DMS153 (cell line): ENCODE measurements at places on chromosomes 6 and 20.

DNA sequence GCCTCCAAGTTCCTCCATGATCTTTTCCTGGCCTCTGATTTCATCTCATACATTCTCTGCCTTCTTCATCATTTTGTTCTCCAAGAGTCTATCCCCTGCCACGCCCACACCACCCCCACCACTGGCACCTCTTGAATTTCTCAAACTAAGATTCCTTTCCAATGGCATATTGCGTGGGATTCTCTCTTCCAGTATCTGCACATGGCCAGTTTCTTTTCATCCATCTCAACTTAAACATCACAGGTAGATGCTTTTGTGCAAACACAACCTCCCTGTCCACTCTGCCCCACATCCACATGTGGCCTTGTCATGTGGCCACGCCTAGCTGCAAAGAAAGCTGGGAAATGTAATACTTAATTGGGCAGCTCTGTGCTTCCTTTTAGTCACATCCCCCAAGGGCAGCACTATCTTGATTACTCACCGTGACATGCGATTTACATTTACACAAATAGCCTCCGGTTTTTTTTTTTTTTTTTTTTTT lies 33.4 kb upstream of the ZMYND8 start:
- no peak for DNase-seq

DNA sequence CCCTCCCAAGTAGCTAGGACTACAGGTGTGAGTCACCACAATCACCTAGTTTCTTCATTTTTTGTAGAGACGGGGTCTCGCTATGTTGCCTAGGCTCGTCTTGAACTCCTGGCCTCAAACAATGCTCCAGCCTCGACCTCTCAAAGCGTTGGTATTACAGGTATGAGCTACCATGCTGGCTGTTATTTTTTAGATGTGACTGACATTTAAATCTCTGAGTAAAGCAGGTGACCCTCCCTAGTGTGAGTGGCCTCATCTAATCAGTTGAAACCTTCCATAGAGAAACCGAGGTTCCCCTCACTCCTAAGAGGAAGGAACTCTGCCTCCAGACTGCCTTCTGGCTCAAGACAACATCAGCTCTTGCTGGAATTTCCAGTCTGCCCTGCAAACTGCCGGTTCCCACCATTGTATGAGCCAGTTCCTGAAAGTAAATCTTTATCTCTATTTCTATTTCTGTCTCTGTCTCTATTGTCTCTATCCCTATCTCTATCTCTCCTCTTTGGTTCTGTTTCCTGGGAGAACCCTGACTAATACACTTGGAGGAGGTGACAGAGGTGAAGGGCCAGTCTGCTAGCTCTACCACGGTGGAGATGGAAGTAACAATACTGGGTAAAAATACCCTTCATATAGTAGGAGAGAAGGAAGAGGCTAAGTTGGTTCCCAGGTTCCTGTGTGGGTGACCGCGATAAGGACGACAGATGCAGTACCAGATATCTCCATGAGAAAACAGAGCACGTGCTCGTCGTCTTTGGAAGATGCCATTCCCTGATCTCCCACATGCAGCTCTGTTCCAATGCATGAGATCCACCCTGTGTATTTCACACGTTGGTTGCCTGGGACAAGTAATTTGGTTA lies 81.0 kb downstream of the MYB start:
- DNase-seq = no peak

- peak; percentile 50 for DNase-seq
Measured at GRCh38 chr6:44223319-44224028, at the start of gene SLC29A1. TSS of gene SLC29A1 (plus strand) at chr6:44223595. CDS start at chr6:44227314, 3,719 bp downstream.

- DNase-seq = no peak
Measured at GRCh38 chr6:167826230-167826895, 348 bp upstream of the AFDN start.

DNA sequence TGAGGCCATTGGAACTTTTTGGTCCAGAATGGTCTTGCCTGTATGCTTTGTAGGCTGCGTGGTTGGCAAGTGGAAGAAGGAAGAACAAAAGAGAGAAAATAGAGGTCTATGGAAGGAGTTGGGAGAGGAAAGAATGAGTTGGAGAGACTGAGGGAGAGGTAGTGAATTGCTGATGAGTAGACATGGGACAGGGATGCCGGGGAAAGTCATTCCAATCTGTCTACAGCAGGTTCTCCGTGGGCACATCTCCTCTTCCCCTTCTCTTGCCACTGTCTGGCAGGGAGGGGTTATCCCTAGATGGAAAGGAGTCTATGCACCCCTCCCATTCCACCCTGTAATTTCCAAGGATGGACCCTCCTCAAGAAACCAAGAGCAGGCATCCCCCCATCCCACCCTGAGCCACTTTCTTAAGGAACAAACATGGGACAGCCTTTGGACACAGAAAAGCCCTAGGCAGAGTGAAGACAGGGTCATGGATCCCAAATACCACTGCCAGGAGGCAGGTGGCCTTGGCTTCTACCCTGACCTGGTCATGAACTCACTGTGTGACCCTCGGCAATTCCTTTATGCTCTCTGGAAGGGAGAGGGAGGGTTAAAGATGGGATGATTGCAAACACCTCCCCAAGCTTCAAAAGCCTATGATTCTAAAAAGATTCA lies 196.9 kb downstream of the LRFN2 start:
- no peak for DNase-seq

GRCh38 chr6:170192905-170193304 lies 98.0 kb downstream of the DLL1 start:
- no peak for DNase-seq
